Stimulated activated CD8-positive, alpha-beta memory T cell treated with anti-CD3 and anti-CD28 coated beads, Interleukin-4, amount 100 ng/mL, for 1 hour (primary cell): ENCODE measurements at places on chromosomes 16 and 17.
A peak's percentile ranks its signal among the peaks of the same experiment; 100 is the strongest.

GRCh38 chr16:28925386-28926228 is 569 bp upstream of the RABEP2 start:
- peak; percentile 51 for DNase-seq

DNA sequence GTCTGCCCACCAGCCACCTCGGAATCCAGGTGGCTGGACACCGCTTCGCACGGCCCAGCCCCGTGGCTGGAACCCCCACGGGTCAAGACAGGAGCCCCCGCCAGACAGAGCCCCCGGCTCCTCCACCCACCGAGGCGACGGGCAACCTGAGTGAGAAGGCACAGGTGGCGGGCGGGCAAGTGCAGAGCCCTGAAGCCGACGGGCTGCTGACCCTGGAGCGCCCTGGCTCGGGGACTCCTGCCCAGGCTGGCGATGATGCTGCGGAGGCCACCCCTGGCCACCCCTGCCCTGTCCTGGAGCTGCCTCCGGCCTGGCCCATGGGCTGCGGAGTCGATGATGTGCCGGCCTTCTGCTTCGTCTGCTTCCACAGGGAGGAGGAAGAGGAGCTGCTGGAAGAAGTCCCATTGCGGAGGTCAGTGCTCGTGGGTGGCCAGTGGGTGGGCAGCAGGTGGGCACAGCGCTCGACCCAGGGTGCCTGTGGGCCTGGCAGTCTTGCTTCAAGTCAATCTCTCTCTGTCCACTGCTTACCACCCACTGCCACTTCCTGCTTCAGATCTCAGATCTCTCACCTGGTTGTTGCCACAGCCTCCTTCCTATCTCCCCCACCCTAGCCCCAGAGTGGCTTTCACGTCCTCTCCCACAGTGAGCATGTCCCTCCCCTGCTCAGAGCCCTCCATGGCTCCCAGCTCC is 33.1 kb upstream of the SBK1 start:
- no peak for DNase-seq

DNA sequence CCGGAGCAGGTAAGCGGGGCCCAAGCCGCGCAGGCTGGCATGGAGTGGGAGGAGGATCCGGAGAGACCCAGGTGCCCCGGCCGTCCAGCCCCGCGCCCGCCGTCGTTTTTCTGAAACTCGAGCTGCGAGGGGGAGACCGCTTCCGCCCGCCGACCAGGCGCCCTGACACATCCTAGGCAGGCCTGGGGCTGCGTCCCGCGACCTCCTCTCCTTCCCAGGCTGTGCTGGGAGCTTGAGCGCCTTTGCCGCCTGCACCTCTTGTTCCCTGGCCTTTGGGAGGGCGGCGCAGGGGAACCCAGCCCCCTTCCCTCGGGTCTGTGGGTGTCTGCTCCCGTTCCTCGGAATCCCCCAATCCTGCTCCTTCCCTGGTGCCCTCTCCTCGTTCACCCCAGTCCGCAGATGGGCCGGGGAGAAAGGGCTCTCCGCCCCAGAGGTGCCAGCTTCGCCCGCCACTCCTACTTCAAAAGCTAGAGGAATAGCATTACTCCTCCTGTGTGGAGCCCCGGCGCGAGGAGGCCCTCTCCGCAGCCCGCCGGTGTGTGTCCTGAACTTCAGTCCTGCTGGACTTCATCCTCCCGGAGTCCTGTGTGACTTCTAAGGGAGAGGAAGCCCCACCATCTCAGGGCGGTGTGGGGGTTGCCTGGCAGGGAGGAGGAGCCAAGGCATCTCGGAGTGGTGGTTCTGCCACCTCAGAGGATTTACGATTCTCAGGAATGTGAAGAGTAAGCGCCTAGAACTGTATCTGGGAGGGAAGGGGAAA is 1.0 kb downstream of the NHERF1 start:
- DNase-seq, result no peak

- no peak for DNase-seq
These were observed 4.5 kb upstream of the MRPL38 start for GRCh38 chr17:75909051-75909811.

DNA sequence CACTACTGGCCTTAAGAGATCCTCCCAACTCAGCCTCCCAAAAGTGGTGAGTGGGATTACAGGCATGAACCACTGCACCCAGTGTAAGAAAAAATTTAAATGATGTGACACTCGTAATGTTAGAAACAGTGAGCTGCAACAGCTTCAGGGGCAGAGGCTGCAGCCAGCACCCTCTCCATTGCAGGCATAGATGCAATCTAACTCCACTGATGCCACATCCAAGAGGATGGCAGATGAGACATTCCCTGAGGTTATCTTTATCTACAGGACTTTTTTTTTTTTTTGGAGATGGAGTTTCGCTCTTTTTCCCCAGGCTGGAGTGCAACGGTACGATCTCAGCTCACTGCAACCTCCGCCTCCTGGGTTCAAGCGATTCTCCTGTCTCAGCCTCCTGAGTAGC is 19.9 kb downstream of the ZCCHC14 start:
- no peak for DNase-seq

DNA sequence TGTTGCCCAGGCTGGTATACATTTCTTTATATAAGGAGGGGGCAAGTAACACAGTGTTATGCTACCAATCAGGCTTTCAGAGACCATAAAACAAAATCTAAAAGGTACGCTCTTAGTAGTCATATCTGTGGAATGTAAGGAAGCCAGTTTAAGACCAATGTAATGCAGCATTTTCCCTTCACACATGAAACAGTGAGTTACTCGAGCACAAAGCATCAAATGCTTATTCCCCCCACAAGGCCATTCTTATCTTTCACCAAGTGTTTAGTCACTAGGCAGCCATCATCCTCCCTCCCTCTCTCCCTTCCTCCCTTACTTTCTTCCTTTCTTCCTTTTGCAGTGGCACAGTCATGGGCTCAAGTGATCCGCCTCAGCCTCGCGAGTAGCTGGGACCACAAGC is 12.8 kb downstream of the HMOX2 start:
- DNase-seq, result no peak

GRCh38 chr17:47815106-47815918 is 6.3 kb downstream of the OSBPL7 start:
- DNase-seq, result no peak

GRCh38 chr17:4743216-4743615 is 3.5 kb upstream of the CXCL16 start:
- DNase-seq, result no peak

DNA sequence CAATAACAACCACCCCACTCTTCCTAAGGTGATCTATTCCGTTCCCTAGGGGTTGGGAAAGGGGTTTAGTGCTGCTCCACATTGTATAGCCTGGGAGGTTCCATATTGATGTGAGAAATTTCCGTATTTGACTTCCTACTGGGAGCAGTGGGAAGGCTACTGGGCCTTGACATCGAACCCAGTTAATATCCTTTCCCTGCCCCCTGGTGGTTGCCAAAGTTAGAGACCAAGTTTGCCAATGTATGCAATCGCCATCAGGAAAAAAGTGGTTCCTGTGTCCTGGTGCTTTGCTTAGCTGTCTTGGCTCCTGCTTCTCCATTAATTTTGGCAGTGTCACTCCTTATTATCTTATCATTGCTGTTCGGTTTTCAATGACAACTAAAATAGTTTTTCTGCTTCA is 914.9 kb downstream of the KCNJ2 start:
- DNase-seq, result no peak
